ENCODE measurements at places on chromosomes 16 and 17.
A peak's percentile ranks its signal among the peaks of the same experiment; 100 is the strongest.

DNA sequence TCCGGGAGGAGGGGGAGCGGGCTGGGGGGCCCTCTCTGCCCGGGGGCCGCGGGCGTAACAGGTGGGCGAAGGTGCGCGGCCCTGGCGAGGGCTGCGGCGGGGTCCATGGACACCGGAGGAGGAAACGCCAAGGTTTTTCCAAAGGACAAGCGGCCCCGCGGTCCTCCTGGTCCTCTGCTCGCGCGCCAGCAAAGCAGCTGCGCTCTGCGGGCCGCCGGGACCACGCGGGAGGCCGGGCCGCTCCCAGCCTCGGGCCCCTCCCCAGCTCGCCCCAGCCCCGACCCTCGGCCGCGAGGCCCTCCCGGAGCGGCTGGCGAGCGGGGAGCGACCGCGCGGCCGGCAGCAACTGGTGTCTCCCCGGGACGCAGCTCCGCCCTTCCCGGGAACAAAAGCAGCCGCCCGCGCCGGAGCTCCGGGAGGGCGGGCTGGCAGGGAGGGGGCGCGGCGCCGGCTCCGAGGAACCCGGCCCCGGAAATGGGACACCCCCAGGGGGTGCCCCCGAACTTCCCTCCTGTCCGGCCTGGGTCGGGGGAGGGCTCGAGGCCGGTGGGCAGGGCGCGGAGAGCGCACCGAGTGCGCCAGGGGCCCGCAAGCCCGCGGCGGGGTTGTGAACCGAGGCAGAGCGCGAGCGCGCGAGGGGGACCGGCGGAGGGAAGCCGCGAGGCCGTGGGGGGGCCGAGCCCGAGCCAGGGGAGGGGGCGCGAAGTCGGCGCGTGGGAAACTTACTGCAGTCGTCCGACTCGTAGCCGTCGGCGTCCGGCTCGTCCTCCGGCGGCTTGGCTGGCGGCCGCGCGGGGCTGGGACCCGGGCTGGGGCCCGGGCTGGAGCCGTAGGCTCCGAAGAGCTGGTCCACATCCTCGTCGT, 837 bp downstream of the DOC2B start:
- DNase-seq: no peak

- DNase-seq: no peak
Measured at GRCh38 chr16:8722025-8722348, 47.6 kb downstream of the ABAT start.

DNA sequence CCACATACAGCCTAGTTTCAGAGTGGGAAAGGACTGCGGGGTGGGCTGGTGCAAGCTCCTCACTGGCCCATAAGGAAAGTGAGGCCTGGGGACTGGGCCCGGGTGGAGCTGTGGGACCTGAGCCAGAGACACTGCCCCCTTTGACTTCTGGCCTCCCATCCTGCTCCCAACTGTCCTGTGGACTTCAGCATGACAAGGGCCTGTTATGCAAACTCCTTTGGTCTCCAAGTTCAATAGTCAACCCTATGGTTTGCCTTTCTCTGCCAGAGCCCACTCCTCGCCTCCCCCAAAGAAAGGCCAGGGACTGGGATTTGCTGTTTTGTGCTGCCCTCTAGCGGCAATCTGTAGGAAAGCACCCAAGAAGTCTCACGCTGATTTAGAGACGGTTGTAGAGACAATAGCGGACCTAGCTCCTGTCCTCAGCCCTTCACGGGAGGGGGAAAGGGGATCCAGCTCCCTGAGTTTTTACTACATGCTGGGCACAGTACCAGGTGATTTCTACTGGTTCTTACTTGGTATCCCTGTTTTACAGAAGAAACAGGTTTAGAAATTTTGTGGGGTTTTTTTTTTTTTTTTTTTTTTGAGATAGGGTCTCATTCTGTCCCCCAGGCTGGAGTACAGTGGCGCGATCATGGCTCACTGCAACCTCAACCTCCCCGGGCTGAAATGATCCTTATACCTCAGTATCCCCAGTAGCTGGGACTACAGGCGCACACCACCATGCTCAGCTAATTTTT, 1.2 kb upstream of the TLCD3B start:
- peak; percentile 73 for DNase-seq

GRCh38 chr16:73233329-73233765, 185.4 kb upstream of the ZFHX3 start:
- no peak for DNase-seq

DNA sequence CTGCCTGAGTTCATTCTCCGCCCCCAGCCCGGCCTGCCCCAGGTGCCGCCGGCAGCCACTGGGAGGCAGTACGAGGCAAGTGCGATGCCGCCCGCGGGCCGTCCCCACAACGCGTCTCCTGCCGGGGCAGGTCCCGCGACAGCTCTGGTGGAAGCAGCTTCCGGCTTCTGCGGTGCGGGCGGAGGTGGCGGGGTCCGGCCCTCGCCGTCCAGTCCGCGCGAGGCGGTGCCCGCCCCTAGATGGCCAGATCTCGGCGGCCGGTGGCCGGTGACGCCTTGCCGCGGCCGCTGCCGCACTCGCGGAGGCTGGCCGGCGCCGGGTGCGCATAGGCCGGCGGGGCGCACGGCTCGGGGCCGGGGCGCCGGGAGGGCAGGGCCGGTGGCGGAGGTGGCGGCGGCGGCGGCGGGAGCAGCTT, 1.8 kb downstream of the GJD3 start:
- DNase-seq: peak; percentile 78

GRCh38 chr17:63688396-63689020, 11.4 kb downstream of the LIMD2 start:
- DNase-seq: no peak

GRCh38 chr17:10702574-10702973, 5.2 kb downstream of the ADPRM start:
- DNase-seq: peak; percentile 22

DNA sequence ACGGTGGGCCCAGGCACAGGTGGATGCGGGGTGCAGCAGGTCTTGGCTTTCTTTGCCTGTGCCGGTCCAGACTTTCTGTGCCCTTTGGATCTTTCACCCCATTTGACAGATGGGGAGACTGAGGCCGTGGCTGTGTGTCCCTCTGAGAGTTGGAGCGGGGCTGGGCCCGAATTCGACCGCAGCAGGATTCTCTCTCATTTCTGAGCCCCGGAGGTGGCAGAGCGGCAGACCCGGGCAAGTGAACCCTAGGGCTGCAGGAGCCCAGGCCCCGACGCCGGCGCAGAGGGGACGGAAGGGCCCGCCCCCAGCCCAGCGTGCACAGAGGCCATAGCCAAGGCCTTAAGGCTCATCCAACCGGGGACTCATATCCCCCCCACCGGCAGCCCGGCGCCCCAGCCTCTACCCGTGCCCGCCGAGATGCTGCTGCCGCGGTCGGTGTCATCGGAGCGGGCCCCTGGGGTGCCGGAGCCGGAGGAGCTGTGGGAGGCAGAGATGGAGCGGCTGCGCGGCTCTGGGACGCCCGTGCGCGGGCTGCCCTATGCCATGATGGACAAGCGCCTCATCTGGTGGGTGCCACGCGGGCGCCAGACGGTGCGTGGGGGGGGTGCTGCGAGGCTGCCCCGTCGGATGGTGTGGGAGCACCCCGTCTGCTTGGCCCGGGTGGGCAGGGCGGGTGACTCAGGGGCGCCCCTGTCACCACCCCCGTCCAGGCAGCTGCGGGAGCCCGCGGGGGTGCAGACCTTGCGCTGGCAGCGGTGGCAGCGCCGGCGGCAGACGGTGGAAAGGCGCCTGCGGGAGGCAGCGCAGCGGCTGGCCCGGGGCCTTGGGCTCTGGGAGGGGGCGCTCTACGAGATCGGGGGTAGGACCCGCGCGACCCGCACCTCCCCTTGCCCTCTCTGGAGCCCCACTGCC, 857 bp downstream of the TMC8 start:
- peak; percentile 46 for DNase-seq

GRCh38 chr17:77458202-77459017, 317.6 kb downstream of the SEC14L1 start:
- no peak for DNase-seq

DNA sequence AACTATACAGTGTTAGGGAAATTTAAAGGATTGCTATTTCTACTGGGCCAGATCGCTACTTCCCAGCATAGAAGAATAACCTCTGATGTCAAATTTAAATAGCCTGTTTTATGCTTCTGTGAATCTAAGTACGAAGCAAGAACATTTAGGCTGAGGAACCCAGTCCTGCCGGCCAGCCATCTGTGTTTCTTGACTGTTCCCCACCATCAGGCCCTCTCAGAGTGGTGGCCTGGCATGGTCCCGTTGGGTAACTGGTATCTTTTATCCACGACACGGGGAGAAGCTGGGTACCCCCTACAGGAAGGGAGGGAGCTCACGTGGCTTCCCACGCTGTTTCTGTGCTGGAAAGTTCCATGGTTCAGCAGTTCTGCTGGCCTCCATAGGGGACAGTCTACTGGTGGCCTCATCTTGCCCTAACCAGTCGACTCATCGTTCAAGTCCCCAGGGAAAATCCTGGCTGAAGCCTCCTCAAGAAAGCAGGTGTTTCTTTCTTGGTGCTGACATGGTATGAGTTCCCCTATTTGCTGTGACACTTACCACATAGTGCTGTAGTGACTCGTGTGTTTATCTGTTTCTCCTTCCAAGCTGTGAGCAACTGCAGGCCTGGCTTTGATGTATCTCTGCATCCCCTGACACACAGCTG, 201.7 kb upstream of the NLRP1 start:
- DNase-seq: no peak

- DNase-seq: no peak
Measured at GRCh38 chr17:39601758-39602532, 5.8 kb downstream of the NEUROD2 start.

GRCh38 chr17:50685691-50686493, 21.8 kb downstream of the ANKRD40 start:
- DNase-seq: no peak

DNA sequence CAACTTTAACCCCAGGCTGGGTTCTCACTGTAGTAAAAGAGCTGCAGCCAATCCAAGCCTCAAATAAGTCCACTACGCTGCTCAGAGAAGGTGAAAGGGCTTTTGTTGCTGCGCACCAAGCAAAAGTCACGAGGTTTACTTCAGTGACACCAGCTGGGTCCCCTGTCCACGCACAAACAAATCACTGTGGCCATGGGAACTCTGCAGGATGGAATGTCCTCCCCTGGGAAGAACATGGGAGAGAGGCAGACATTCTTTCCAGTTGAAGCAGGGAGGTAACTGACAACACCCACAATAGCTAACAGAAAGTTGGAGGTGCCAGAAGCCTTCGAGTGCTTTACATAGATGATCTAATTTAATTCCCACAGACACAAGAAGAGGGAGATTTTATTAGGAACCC, 181.9 kb downstream of the PMP22 start:
- no peak for DNase-seq

GRCh38 chr16:68450741-68451255, 2.5 kb upstream of the SMPD3 start:
- DNase-seq: no peak

DNA sequence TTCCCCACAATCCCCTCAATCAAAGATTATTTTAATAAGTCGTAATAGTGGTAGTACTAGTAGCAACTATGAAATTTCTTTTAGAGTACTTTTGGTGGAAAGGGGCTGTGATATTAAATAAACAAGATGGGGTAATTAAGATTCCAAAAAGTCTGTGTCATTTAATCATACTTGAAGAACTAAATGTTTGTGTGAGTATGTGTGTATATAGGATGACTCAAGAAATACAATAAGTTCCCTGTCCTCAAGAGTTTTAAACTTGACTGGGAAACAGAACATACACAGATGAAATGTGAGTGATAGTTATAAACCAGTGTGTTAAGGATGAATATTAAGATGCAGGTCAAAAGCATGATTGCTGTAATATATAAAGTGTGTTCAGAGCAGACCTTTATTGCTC, 2.3 kb downstream of the ALDH3A2 start:
- no peak for DNase-seq

DNA sequence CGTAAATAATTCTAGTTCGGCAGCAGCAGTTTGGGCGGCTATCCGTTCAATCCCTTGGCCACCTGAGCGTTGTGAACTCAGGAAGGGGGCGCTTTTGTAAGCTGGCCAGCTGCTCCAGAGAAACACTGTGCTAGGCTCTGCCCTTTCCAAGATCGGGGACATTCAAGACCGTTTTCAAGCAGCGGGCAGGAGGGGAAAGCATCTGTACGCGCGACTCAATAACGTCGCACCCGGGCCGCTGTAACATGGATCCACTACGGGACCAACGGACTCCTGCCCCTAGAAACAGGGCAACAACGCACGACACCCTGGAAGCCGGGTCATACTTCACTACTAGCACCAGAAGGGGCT, 463 bp downstream of the TOP2A start:
- DNase-seq: peak; percentile 46

GRCh38 chr16:1333149-1333812, at the start of gene BAIAP3:
BAIAP3 (plus strand) TSS chr16:1333645; CDS start chr16:1338550, 4,905 bp downstream.
- DNase-seq: peak; percentile 28

GRCh38 chr17:50183421-50183994, 17.7 kb downstream of the SGCA start:
- no peak for DNase-seq

DNA sequence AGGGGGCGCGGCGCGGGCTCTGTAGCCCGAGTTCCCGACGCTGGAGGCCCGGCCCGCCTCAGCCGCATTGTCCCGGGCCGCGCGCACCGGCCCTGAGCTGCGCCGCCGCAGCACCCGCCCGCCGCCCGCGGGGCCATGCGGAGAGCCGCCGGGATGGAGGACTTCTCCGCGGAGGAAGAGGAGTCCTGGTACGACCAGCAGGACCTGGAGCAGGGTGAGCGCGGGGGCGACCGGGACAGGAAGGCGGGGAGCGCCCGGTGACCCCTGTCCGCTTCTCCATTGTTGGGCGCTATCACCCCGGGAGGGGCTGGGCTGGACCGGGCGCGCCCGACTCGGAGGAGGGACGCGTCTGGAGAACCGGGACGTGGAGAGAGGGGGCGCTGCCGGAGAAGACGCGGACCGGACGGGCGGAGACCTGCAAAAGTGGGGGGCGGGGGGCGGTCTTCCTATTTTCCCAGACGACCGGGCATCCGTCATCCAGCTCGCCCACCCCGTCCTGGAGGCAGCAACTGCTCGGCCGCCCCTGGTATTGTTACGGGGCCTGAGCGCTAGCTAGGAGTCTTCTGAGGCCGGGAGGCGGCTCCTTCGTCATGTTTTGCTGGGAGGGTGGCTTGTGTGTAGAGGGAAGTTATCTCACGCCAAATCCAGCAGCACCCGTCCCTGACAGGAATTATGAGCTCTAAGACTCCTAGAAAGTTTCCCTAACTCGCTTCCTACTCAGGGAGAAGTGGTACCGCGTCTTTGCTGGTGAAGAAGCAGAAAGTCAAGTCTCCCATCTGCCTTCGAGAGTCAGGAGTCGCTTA, 678 bp downstream of the CDR2L start:
- peak; percentile 24 for DNase-seq

DNA sequence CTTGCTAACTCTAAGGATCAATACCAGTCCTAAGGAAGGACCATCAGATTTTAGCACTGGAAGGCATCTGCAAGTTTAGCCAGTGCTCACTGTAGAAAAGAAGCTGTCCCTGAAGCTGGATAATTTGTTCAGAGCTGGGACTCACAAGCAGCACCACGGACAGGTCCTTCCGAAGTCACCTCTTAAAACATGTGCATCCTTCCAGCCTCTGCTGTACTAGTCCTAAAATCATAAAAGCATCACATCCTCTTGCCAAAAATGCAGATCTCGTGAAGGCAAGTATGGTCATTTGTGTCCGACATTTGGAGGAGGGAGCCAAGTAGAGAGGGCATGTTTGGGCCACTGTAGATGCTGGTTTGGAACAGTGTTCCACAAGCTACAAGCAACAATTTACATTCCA, 506.9 kb downstream of the RBFOX1 start:
- no peak for DNase-seq

All from hematopoietic multipotent progenitor cell treated with erythropoietin and hydrocortisone succinate and interleukin-3 and kit ligand, for 8 days (in vitro differentiated cells).